ENCODE measurements at places on chromosomes 5 and 9.

DNA sequence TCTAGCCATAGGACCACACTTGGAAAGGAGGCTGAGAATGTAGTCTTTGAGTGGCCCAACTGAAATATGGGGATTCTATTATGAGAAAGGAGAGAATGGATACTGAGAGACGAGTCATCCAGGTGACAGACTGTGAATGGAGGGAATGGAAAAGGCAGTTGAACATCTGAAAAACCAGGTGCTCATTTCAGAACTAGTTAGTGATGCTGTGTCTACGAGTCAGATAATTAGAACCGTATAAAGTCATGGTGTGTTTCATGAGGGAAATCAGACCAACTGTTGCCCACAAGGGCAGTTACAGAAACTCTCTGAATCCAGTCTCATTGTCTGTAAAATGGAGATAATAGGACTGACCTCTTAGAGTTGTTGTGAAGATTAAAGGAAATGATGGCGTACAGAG lies 86.5 kb downstream of the EGFLAM start:
- no peak for DNase-seq

DNA sequence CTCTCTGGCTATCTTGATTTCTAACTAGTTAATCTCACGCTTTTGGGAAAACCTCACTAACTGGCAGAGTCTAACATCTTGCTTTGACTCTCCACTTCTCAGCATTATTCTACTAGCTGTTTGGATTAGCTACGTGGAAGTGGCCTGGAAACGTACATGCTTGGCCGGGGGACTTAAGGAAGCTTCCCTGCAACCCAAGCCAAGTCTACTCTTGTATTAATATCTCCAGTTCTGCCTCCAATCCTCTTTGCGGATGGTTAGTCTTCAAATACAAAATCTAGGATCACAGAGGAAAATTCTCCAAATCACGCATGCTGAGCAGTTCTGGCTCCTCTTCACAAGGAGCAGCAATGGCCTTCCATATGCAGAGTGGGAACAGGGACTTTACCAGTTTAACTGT lies 51.8 kb upstream of the RETREG1 start:
- no peak for DNase-seq

DNA sequence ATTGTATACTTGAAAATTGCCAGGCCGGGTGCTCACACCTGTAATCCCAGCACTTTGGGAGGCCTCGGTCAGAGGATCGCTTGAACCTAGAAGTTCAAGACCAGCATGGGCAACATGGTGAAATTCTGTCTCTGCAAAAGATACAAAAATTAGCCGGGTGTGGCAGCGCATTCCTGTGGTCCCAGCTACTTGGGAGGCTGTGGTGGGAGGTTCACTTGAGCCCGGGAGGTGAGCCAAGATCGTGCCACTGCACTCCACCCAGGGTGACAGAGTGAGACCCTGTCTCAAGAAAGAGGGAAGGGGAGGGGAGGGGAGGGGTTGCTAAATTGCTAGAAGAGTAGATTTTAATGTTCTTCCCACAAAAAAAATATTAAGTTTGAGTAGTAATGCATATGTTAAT lies 53.2 kb downstream of the FNBP1 start:
- DNase-seq, result no peak

DNA sequence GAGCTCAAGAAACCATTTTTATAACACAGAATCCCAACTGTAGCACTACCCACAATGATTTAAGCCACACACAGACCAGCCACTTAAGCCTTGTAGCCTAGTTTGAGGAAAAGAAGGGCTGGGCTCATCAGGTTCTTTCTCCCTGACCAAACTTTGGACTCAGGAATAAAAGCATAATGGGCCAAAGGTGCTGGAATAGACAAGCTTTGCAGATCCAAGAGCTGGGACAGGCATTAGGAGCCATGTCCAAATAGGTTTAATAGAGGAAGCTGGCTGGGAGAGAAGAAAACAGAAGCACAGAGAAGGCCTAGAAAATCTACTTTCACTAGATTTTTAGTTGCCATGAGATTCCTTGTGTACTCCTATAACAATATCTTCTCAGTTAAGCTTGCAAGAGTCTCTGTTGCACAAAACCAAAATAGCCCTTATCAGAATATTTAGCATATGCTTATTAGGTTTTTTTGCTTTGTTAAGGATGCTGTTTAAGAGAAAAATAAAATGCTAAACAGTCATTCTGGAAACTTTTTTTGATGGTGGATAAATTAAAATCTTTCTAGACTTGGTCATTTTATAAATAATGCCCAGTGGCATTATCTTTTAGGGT lies 38.2 kb downstream of the CNOT8 start:
- no peak for DNase-seq

DNA sequence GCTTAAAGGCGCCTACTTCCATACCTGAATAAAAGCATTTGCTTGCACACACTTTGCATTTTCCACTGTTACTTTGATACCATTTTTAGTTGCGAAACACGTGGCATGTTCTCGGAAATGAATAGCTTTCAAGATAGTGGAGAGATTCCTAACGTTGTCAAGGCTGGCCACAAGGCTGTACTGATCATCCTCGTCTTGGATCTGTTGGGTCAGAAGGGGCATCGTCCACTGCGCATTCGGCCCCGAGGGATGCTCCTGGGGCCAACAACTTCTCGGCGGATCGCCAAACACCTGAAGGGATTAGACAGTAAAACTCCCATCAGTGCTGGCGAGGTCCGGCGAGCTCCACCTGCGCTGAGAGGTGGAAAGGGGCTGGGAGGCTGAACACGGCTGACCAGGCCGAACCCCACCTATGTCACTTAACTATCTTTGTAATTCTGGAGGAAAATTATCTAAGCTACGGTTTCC lies 599 bp downstream of the RAD1 start:
- no peak for DNase-seq

GRCh38 chr5:39578887-39579497 lies 154.2 kb upstream of the DAB2 start:
- DNase-seq, result no peak

GRCh38 chr5:176748073-176748966 lies 62.0 kb upstream of the UNC5A start:
- no peak for DNase-seq

DNA sequence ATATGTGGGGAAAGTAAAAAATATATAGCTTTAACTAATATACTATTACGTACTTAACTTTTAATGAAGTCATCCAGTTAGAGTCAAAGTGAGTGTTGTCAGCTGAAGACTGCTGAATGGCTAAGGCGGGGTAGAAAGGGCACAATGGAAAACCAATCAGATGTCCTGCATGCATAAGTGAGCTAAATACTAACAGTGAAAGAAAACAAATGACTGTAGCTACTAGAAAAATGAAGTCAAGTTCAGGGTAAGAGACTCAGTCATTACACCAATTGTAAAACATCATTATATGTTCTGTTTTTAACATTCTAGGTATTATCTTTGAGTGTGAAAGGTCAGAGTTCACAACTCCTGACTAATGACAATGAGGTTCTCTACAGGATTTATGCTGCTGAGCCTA lies 295.2 kb downstream of the ADGRV1 start:
- no peak for DNase-seq

- no peak for DNase-seq
These were observed 246.3 kb upstream of the EFNA5 start for GRCh38 chr5:107916731-107917725.

- no peak for DNase-seq
These were observed 44.5 kb upstream of the NR5A1 start for GRCh38 chr9:124551472-124552272.

DNA sequence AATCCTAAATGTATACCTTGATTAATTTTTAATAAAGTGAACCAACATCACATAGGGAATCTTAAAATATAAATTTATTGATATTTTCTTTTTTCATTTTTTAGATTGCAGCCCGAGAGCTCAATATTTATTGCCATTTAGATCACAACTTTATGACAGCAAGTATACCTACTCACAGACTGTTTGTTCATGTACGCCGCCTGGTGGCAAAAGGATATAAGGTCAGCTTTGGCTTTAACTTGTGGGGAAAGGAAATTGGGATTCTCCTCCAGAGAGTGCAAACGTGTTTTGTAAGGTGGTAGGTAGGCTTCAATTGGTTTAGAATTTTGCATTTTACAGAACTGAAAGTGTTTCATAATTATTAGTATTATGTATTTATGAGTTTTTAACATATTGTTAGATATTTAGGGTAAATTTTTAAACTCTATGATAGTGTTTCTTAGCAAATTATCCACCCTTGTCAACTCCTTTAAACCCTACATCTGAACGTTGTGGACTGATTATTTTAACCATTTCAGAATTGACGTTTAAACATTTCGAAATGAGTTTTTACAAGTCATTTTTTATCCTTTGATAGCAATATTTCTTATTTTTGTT lies 17.5 kb upstream of the DHFR start:
- DNase-seq, result no peak

DNA sequence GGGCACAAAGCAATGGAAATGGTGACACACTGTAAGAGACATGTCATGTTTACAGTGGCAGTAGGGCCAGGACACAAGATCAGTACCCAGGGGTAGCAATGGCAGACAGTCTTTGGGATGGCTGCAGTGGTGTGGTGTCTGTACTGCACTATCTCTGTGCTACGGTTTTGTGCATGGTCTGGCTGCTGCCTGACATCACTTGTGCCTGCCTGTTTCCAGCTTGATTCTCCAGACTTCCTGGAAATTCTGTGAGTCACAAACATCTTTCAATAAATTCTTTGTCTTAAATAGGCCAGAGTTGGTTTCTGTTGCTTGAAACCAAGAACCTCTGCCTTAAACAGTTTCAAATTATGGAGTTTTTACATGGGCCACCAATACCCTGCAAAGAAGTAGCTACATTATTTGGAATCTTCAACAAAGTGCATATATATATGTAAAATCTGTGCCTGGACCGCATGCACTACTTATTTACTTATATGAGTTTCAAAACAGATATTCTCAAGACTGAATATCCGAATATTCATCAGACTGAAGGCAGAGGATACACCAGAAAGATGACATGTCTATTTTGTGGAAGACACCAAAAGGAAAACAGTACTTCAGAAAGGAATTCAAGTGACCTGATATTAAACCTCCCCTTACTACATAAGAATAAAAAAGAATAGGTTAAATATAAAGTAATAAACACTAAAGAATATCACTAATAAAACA lies 188.1 kb downstream of the RFX3 start:
- DNase-seq, result no peak

GRCh38 chr5:82356808-82357671 lies 78.9 kb upstream of the RPS23 start:
- DNase-seq, result no peak

DNA sequence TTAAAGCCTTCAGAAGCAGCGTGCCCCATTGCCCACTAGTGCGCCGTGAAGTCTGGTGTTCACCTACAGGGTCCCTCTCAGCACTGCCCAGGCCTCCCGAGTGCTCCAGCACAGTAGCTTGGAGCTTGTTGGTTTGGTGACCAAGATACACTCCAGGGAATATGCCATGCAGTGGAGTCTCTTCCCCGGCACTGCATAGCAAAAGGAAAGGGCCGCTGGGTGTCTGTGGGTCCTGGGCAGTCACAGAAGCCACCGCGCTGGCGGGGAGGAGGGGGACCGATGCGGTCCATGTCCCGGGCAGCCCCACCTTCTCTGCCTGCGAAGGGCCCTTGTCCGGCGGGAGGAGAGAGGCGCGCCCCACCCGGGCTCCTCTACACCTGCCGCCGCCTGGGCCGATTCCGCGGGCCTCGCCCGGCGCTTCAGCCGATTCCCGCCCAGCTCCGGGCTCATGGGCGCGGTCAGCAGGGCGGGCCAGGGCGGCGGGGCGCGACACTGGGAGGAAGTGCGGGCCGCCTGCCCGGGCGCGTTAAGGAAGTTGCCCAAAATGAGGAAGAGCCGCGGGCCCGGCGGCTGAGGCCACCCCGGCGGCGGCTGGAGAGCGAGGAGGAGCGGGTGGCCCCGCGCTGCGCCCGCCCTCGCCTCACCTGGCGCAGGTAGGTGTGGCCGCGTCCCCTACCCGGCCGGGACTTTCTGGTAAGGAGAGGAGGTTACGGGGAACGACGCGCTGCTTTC lies at the start of gene SYK:
Gene SYK, plus strand, starts transcription at position 579 of the 732 bp plus-strand sequence. CDS start 42,080 bp downstream, outside the sequence.
- DNase-seq, result peak; percentile 33

DNA sequence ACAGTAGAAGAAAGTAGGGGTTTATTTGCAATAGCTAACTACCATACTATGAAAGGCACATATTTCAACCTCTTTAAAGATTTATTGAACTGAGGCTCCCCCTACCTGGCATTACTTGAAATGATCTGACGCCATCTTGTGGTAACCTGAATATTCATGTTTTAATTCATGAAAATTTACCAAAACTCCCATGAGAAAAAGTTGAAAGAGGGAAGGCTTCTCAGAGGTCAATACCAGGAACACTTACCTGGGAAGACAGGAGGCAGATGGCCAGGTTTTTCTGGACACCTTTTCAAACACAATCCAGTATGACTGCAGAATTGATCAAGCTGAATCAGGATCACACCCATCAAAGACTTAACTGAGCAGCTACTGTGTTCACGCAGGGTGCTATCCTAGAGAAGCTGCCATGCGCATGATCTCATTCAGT lies 9.4 kb downstream of the PRELID2 start:
- no peak for DNase-seq

DNA sequence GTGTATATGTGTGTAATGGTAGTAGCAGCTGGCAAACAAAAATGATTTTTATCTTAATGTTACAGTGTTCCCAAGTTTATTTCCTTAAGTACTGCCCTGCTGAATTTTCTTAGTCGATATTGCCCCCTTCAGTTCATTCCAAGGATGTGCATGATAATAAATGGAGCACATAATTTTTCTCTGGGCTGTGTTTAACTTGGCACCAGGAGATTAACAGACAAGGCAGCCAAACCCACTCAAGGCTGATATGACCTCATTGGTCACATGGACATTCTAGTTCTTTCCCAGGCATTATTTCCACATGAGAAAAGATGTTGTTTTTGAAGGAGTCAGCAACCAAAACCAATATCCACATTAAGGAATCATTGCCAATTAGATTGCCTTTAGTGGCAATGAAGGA lies 61.8 kb downstream of the COX7C start:
- no peak for DNase-seq

DNA sequence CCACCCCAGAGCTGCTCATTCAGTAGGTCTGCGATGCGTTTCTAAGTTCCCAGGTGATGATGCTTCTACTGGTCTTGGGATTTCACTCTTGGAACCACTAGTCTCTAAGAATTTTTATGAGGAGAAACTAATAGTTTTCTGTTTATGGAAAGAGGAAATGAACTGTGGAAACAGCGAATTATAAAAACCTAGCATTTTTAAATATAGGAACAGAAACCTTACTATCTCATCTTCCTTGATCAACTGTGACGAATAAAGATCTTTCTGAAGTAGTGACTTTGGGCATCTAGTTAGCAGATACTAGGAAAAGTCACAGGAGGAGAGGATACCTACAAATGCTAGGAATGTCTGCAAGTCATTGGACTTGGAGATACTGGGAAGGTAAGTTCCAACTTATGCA lies 376.8 kb upstream of the RFX3 start:
- DNase-seq, result no peak
